ENCODE measurements at places on chromosomes 5 and 9.

DNA sequence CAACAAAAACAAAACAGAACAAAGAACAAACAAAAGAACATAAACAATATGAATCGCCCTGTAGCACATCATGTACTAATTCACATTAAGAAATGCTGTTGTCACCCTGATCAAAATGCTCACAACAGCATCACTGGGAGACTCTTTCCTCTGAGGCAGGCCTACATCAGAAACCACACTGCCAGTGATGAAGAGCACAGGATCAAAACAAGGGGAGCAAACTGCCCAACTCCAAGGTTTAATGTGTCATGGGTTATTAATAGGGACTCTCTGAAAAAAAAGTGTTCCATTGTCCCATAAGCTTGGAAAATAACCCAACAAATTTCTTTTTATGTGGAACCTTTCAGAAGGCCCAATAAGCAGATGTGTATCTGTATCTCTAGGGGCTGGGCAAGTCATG, 74.2 kb downstream of the PTPN3 start:
- no peak for DNase-seq

- DNase-seq, result no peak
Measured at GRCh38 chr5:97224112-97224750, 41.2 kb upstream of the RIOK2 start.

DNA sequence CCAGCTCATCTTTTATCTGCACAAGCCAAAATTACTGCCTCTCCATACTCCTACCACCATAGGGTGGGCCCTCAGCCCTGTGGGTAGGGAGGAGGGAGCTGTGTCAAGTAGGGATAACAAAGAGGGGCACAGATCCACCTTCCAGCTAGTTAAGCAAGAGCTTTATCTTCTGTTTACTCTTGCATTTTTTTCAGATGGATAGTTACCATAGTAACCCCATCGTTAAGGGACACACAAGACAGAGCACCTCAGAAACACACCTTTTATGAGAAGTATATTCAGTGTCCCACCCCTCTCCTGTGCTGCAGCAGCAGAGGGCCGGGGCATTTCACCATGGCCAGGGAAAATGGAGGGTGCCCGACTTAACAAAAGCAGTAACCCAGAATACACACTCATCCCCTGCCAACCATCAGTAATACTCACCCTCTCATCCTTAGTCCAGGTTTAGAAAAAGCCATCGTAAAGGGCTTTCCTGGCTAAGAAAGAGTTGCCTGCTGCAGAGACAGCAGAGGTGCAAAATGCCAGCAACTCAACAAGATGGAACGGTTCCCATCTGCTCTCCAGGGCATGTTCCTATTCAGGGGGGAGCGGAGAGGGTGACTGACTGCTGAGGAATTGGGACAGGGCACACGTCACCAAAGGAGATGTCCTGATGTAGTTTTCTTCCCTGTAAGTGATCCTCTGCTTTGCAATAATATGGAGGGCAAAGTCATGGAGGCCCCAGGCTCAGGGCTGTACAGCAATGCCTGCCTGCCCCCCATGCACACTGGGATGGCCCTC, 25.1 kb downstream of the MACROH2A1 start:
- DNase-seq, result no peak

- DNase-seq, result no peak
Measured at GRCh38 chr9:34341659-34342295, 12.4 kb downstream of the NUDT2 start.

- no peak for DNase-seq
Measured at GRCh38 chr5:146165903-146166302, 16.5 kb downstream of the LARS1 start.

DNA sequence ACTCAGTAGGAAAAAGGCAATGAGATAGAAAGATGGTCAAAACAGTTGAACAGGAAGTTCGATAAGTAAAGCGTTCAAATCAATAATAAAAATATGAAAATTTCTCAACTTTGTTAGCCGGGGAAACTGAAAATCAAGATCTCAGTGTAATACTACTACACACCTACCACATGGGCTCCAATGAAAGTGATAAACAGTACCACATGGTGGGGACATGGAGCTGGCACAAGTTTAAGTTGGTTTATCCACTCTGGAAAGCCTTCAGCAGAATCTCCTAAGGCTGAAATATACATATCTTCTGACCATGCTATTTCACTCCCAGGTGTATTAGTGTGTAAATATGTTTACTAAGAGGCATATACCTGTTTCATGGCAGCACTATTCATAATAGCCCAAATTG, 126.8 kb downstream of the NXNL2 start:
- no peak for DNase-seq

DNA sequence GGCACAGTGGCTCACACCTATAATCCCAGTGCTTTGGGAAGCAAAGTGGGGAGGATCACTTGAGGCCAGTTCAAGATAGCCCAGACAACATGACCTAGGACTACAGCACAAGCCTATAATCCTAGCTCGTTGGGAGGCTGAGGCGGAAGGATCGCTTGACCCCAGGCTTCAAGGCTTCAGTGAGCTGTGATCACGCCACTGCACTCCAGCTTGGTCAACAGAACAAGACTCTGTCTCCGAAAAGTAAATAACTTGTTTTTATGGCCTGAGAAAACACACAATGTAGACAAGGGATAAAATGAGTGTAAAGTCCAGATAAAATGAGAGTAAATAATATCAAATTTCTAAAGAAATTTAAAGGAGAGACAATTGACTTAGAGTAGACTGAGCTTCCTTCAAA, 26.3 kb downstream of the SHLD3 start:
- DNase-seq, result no peak

DNA sequence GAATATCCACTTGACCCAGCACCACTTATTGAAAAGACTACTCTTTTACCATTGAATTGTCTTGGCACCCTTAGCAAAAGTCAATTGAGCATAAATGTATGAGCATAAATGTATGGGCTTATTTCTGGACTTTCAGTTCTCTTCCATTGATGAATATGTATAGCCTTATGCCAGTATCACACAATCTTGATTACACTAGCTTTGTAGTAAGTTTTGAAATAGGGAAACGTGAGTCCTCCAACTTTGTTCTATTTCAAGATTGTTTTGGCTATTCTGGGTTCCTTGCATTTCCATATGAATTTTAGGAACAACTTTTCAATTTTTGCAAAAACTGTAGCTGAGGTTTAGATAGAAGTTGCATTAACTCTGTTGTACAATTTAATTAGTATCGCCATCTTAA, 601.0 kb downstream of the TLE1 start:
- DNase-seq, result no peak

DNA sequence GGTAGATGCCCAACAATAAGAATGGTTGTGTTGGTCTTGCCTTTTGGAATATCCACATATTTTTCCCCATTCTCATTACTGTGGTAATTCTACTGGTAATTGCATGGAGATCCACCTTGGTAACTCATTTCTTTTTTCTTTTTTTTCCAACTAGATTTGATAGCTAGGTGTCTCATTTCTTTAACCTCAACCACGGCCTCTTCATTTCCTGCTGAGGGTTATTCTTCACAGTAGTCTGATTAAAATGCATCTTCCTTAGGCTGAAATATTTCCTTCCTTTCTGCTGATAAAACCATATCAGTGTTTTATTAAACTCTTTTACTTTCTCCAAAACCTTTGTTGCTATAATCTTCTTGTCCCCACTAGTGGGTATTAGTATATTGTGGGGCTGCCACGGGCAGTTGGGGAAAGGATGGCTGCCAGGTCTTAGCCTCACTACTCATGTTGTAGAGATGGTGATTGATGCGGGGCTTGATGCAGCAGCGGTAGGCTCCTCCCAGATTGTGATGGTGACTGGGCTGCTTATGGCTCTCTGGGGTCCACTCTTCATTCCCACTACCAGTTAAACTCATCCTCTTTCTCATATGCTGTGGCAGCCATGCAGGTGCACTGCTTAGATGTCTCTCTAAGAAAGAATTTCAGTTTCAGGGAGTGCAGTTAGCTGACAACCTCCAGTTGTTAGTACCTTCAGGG, 35.9 kb downstream of the KIF2A start:
- DNase-seq, result no peak

All from left hindlimb (tissue), 1 donor.